Mucosa of gallbladder (tissue), 1 donor: ENCODE measurements at places on chromosomes 5 and 9.

GRCh38 chr5:15008476-15008875, 136.9 kb upstream of the ANKH start:
- DNase-seq = peak; percentile 89

DNA sequence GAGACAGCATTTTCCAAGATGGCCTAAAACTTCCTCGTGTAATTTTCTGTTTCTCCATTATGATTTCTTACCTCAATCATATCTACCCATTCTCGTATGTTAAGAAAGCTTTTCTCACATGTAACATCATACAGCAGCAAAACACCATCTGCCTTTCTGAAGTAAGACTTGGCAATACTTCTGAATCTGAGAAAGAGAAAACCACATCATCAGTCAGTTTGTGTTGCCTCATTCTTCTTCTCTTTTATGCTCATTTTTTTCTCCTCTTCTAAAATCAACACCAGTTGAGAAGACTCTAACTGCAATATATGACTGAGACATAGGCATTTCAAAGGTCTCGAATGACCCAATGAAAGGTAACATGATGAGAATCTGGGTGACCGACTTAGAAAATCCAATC, 66.0 kb downstream of the RASEF start:
- DNase-seq = no peak

GRCh38 chr9:87547671-87548081, 50.0 kb downstream of the DAPK1 start:
- peak; percentile 70 for DNase-seq

GRCh38 chr5:95941756-95942155, 19.9 kb downstream of the ELL2 start:
- DNase-seq = no peak

- no peak for DNase-seq
Measured at GRCh38 chr5:14438195-14438606, 143.4 kb upstream of the OTULINL start.
